ENCODE measurements at places on chromosomes 6 and 20. TPM values are rescaled to one million over a fixed set of nuclear protein-coding genes. Genes with fewer than 3 reads are reported as not detected.
A peak's percentile ranks its signal among the peaks of the same experiment; 100 is the strongest.

The MUC21 gene
- not detected for total RNA-seq

DNA sequence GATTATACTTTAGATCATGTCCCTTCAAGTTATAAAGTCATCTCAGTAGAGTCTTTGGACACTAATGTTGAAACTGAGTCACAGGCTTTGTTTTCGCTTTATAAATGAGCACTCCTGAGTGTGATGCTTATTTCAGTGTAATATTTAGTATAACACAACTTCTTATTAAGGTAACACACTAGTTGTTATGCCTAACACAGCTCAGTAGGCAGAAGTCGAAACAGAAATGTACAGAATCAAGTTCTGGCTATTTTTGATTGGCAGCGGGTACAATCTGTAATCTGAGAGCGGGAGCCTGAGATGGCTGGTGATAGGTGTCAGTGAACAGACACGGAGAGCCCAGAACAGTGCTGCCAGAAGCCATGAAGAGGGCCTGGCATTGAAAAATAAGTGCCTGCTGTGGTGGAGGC, 11.4 kb downstream of the HECA start:
- no peak for DNase-seq
- peaks cover 6% of the 10 kb centered on the region for H3K4me1 ChIP-seq
- H3K27me3 ChIP-seq, result no peaks in the 10 kb centered on the region
- no peak overlapping the region for H3K4me3 ChIP-seq

DNA sequence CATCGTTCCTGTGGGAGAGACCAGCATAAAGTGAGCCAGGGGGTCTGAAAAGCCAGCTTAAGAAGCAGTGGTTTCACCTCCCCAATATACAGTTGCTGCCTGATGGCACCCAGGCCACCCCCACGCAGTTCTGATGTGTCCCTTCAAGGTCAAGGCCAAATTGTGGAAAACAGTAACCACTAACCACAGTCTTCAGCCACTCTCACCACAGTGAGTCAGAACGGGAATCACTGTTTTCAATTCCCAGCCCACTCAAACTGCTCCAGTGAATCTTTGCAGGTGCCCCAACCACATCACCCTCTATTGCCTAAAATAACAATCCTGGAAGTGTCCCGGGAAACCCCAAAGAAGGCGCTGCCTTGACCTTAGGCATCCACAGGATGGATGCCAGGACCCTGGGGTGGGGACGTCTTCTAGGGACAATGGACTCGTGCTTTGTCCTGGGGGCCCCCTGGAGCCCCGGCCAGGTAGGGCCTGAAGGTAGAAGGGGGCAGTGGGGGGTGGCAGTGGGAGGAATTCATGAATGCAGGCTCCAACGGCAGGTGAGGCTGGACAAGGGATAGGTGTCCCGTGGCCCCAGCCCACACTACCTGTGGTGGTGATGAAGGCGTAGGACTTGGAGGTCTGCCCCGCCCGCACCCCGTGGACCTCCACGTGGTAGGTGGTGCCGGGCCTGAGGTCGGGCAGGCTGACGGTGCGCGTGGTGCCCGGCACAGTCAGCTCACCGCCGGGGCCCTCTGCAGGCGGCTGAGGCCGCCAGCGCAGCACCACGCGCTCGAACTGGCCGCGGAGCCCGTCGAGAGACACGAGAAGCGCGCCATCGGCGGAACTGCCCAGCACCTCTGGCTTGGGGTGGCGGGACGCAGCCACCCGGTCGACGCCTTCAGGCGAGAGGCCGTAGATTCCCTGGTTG, 22.2 kb downstream of the TNXB start:
- H3K27ac ChIP-seq, result no peak overlapping the region
- H3K36me3 ChIP-seq, result peaks cover 4% of the 10 kb centered on the region
- no peak for DNase-seq
- H3K4me1 ChIP-seq, result peaks cover 13% of the 10 kb centered on the region

DNA sequence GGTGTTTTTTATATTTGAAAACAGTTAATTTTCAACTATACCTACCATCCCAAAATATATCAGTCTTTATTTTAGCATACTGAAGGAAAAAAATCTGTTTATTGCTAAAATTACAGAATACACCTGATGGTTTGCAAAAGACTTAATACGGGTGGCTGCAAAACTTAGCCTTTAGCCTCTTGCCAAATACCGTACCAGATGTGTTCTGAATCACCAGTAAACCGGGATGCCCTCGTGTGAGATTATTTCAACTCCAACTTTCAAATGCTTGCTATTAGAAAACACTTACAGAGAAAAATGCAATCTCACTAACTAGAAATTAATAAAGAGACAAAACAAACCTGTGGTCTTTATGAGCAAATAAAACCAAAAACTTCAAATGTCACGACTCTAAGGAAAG, 36.0 kb downstream of the REV3L start:
- DNase-seq, result no peak
- H3K27me3 ChIP-seq, result no peaks in the 10 kb centered on the region

GRCh38 chr20:2742934-2743559, 50.5 kb downstream of the EBF4 start:
- H3K36me3 ChIP-seq, result no peaks in the 10 kb centered on the region
- H3K27me3 ChIP-seq, result peaks cover 2% of the 10 kb centered on the region
- no peak overlapping the region for H3K4me3 ChIP-seq
- DNase-seq, result no peak
- H3K27ac ChIP-seq, result no peak overlapping the region
- H3K4me1 ChIP-seq, result no peaks in the 10 kb centered on the region

- H3K27ac ChIP-seq, result no peak overlapping the region
- H3K27me3 ChIP-seq, result no peaks in the 10 kb centered on the region
- H3K36me3 ChIP-seq, result no peaks in the 10 kb centered on the region
- DNase-seq, result no peak
- H3K4me1 ChIP-seq, result no peaks in the 10 kb centered on the region
Measured at GRCh38 chr6:128676456-128676855, 156.1 kb upstream of the PTPRK start.

GRCh38 chr6:97440590-97441176, 157.7 kb upstream of the MMS22L start:
- H3K27ac ChIP-seq, result no peak overlapping the region
- H3K4me1 ChIP-seq, result no peaks in the 10 kb centered on the region
- no peaks in the 10 kb centered on the region for H3K36me3 ChIP-seq
- peak; percentile 56 for DNase-seq
- H3K4me3 ChIP-seq, result no peak overlapping the region

GRCh38 chr20:63507083-63507743, 8.3 kb upstream of the EEF1A2 start:
- H3K27ac ChIP-seq, result no peak overlapping the region
- H3K27me3 ChIP-seq, result no peaks in the 10 kb centered on the region
- no peak overlapping the region for H3K4me3 ChIP-seq
- H3K4me1 ChIP-seq, result peaks cover 11% of the 10 kb centered on the region
